ENCODE measurements at places on chromosomes 1 and 21.

- DNase-seq = no peak
Observed at GRCh38 chr1:210293171-210293607, 35.5 kb upstream of the HHAT start.

DNA sequence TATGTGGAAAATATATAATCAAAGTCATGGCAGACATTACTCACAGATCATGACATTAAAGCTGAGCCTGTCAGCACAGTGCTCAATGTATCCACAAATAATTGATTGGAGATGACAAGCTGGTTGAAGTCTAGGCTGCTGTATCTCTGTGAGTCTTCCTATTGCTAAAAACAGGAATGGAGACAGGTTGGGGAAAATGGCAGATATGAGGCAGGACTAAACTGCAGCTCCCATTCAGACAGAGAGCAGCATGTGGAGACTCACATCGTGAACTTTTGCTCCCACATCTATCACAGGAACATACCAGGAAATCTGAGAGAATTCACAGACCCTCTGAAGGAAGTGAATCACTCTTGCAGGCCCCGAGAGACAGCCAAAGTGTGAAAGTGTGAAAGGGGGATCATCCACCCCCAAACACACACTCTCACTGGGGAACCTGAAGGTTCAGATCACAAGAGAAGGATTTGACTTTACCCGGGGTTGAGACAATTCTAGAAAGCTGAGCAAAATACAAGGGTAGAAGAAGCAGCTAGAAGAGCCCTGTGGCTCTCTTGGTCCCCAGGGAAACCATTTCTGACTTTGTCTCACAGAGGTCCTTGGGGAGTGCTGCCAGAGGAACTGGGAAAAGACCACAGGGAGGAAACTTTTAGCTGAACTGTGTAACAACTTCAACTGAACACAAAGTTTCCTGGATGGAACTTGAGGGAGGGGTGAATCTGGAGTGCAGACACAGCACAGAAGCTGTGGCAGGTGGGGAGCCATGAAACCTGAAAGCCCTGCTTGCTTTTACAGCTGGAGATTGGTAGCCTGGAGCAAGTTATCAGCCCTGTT, 173.4 kb downstream of the S1PR1 start:
- DNase-seq = no peak

GRCh38 chr1:60283690-60284089, 210.1 kb upstream of the C1orf87 start:
- DNase-seq = no peak

DNA sequence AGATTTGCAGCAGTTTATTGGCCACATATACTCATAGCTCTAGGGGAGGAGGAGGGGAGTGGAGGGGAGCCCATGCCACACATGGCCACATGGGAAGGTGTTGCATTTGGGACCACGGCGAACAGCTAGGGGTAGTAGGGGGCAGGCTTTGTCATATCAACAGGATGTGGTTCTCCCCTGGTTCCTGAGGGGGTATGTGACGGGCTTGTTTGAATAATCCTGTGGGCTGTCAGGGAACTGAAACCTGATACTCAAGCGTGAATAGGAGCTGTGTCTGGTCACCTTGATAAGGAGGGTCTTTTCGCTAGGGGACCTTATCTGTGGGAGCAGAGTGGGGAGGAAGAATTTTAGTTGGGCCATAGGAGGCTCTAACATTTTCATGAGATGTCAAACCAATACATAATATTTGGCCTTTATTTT, 264.7 kb downstream of the CTH start:
- peak; percentile 3 for DNase-seq

GRCh38 chr1:53896635-53897229, 2.7 kb downstream of the DIO1 start:
- DNase-seq = no peak

DNA sequence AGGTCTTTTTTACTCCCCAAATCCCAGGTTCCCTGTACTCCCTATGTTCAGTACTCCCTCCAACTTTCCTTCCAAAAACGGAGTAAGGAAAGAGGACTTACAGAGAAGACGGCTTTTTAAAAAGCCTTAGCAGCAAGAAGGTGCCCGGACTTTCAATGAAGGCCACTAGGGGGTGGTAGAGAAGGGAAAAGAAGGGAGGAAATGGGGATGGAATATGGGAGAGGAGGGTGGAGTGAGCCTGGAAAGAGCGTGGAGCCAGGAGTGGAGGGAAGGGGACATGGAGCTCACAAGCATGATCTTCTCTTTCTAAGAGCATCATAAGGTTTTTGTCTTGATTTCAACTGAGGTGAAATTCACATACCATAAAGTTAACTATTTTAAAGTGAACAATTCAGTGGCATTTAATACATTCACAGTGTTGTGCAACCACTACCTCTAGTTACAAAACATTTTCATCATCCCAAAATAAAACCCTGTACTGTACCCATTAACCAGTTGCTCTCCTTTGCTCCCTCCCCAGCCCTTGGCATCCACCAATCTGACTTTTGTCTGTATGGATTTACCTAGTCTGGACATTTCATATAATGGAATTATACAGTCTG, 129.9 kb downstream of the ZNF281 start:
- DNase-seq = no peak

GRCh38 chr1:175088525-175088951, 20.9 kb downstream of the TNN start:
- DNase-seq = no peak

GRCh38 chr1:45205910-45206721, at the start of gene ZSWIM5:
Gene ZSWIM5 (minus strand): TSS chr1:45206605. CDS start chr1:45206350, 255 bp downstream.
- no peak for DNase-seq

- no peak for DNase-seq
Observed at GRCh38 chr1:184574588-184574987, 180.1 kb downstream of the EDEM3 start.

DNA sequence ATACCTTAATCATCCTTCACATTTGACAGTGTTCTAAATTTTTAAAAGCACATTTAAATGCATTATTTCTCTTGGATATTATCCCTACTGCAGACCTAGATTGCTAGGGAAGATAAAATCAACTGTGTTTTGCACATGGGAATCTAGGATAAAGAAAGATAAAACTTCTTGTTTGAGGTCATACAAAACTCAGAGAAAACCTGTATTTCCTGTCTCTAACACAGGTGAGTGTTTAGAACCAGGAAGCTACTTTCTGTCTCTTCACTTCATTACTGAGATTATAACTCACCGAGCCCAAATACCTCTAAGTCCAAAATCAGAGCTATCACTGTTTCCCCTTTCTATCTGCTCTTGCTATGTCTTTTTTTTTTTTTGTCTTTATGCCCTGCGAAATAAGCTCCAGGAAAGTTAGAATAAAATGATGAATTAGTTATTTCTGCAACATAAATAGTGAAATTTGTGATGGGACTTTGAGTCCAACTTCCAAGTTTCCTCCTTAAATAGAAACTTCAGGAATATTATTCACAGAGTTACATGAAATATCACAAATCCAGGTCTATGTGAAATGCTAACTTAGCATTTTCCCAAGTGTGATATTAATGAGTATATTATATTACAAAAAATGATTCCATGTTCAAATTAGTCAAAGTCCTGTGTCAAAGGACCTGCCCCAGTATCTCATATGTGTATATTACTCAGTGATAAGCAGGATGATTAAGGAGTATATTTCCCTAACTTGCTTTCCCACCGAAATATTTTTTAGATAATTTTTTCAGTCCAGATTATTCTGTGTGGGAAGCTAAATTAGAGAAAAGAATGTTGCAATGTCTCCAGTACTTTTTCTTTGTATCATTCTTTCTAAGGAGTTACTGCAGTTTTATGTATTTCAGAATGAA, 226.4 kb downstream of the PLA2G4A start:
- no peak for DNase-seq

- DNase-seq = peak; percentile 46
Observed at GRCh38 chr1:248807067-248807737, 18.5 kb downstream of the SH3BP5L start.

- DNase-seq = no peak
Observed at GRCh38 chr1:236204039-236204438, 61.7 kb downstream of the GPR137B start.

DNA sequence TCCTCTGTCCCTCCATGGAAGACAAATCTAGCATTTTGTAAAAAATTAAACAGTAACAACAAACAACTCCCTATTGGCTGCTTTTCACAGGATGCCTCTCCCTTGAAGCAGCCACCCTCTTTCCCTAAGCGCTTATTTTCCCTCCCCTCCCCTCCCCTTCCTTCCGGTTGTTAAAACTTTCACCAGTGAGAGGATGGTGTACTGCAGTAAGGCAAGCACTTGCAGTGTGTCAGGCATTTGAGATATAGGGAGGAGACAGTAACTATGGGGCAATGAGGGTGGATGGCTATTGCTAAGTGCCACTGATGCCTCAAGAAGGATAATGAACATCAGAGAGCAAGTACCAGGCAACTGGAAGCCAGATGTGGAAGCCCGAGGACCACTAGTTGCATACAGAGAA, 19.1 kb upstream of the KIAA1614 start:
- DNase-seq = no peak

DNA sequence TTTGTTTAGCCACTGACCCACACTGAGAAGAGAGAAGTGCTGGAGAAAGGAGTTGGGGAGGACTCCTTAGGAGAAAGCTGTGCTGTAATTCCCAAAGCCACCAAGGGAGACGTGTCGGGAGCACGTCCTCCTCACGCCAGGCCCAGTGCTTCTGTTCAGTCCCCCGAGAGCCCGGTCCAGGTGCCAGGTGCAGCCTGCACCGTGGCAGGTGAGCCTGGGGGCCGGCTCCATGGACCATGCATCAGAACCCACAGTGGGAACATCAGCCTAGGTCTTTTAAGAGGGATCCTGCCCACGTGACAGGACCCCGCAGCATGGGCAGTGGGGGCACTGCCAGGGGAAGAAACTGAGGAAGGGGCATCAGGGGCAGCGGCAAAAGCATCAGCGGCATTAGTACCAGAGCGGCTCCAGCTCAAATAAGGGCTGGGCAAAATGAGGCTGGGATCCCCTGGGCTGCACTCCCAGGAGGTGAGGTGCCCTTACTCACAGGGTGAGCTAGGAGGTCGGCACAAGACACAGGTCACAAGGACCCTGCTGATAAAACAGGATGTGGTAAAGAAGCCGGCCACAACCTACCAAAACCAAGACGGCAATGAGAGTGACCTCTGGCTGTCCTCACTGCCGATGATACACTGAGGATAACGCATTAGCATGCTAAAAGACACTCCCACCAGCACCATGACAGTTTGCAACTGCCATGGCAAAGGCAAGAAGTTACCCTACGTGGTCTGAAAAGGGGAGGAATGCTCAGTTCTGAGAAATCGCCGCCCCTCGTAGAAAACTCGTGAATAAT, 24.6 kb upstream of the PRDM15 start:
- DNase-seq = no peak

- no peak for DNase-seq
Observed at GRCh38 chr1:108767708-108768107, 21.2 kb downstream of the STXBP3 start.

DNA sequence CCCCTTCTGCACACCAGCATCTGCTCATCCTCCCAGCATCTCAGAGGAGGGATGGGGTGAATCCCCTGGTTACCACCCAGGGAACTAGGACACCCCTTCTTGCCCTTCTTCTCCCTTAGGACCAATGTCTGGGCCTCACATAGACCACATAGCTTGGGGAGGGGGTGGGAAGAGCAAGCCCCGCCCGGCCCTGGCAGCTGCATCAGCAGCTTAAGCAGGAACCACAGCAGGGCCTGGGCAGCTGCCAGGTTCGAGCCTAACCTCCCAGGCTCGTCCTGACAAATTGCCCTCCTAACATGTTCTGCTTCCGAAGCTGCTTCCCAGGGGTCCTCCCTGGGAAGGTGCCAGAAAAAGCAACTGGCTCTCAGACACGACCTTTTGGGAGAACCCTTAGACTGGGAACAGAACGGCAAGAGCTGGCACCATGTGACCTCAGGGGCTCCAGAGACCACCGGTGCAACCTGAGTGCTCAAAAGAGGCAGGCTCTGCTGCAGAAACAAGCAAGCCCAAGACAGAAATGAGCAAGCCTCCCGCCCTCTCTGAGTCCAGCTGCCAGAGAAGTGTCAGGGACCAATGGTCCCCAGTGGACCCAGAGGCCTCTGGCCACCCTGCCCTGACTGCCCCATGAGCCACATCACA, 18.4 kb upstream of the CLSTN1 start:
- no peak for DNase-seq
